ENCODE measurements at places on chromosomes 6 and 20.

DNA sequence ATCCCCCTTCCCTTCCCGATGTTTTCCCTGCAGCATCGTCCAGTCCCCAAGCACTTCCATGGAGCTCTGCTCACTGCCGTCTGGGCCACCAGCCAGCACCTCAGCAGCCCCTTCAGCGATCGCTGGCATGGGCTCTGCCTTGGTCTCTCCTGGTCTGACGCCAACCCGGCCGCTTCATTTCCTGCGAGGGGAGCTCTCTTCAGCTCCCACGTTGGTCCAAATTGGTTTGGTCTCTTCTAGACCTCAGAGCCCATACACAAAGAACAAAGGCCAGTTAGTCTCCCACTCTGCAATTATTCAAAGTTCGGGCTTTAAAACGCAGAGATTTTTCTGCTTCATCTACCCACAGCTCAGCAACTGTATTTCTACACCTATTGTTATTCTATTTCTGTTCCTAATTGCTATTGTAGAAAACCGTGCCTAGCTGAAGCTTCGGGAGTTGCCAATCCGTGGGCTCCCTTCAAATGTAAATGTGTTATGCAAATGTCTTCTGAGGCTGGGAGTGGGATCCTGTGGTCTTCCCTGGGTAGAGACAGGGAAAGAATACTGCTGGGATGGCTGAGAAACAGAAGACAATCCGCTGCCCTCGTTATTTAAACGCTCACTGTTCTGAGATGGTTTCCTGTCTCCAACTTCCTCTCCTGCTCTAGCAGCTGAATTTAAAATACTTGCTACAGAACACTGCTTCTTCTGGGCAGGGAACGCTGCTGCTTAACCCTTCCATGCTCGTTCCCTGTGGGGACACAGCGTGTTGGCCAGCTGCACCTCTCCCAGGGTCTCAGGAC is 154.2 kb upstream of the QKI start:
- peak; percentile 90 for DNase-seq

DNA sequence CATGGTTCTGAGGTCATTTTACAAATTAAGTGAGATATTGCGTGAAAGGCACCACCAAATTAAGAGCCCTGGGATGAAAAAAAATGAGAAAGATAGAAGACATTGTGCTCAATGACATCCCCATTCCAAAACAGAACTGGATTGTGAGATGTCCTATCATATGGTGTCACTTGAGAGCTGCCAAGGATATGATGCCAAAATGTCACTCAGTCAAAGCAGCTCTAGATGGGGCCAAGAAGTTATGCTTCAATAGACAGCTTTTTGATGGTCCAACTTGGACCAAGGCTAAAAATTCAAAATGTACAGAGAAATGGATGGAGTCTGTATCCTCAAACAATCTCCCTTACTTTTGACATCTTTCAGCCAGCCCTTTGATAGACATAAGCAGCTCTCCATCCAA is 180.8 kb downstream of the UST start:
- no peak for DNase-seq

GRCh38 chr6:149852881-149853280 is 11.3 kb downstream of the LRP11 start:
- no peak for DNase-seq

- no peak for DNase-seq
These were observed 540.9 kb upstream of the MAN1A1 start for GRCh38 chr6:119890470-119890869.

DNA sequence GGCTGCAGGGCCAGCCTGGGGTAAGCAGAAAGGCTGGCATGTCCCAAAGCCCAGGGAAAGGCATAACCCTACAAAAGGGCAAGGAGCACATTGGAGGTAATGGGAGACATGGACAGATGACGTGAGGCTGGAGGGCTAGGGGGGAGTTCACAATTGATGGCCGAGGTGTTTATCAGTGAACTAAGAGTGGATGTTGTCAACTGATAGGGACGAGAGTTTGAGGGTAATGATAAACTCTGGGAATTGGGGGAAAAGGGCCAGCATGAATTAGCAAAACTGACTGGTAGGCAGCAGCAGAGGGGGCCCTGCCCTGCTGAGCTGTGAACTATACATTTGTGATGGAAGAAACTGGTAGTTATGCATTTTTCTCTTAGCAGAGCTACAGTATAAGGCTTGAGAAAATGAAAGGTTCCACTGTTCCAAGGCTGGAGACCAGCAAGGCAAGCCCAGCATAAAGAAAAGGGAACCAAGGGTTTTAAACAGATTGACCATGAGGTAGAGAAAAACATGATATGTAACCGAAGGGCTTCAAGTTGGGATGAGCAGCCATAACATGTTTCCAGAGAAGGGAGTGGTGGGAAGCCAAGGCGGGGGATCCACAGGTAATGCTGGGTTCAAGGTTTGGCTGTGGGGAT is 98.1 kb upstream of the MLN start:
- no peak for DNase-seq

GRCh38 chr20:50172347-50173013 is 18.1 kb upstream of the CEBPB start:
- DNase-seq = peak; percentile 59

- no peak for DNase-seq
These were observed 5.5 kb downstream of the NT5DC1 start for GRCh38 chr6:116106146-116106545.

- no peak for DNase-seq
These were observed 47.5 kb upstream of the NAA20 start for GRCh38 chr20:19969507-19970255.

- no peak for DNase-seq
These were observed 39.4 kb upstream of the FABP7 start for GRCh38 chr6:122740091-122740490.

DNA sequence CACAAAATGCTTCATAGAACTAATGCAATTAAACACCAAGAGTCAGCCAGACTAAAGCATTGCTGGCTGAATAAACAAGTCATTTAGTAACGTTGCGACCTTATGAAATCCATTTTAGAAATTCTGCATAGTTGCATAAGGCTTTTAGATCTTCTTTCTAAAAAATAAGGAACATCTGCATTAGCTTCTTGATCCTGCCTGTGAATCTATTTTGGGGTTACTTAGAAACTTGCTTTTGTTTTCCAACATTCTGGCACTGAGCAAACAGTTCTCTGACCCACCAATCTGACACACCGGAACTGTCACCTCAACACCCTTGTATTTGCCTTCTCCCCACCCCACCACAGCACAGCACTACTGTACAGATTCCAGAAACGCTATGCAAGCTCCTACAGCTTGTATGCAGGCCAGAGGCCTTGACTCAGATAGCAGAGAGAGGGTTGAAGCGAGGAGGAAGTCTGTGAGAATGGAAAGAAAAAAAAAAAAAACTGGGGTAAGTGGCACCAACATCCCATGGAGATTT is 55.0 kb downstream of the KIF13A start:
- no peak for DNase-seq

GRCh38 chr6:42929821-42930360 is 611 bp downstream of the CNPY3 start:
- no peak for DNase-seq

- no peak for DNase-seq
These were observed 27.6 kb upstream of the HACE1 start for GRCh38 chr6:104887350-104887749.

DNA sequence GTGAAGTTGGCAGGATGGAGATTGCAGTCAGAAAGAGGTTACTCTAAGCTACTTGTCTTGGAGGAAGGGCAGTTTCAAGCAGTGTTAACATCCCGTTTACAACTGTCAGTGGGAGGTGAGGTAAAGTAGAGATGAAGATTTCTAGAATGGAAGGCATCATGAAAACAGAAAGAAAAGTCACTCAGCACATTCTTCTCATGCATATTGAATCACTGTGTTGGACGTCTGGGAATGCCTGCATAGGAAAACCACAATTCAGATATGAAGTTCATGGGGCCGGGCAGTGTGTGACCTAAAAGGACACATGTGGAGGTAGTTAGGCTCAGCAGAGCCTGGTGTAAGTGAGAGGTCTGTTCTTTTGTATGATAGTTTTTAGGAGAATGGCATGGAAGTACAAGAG is 73.5 kb upstream of the LAMP5 start:
- no peak for DNase-seq

DNA sequence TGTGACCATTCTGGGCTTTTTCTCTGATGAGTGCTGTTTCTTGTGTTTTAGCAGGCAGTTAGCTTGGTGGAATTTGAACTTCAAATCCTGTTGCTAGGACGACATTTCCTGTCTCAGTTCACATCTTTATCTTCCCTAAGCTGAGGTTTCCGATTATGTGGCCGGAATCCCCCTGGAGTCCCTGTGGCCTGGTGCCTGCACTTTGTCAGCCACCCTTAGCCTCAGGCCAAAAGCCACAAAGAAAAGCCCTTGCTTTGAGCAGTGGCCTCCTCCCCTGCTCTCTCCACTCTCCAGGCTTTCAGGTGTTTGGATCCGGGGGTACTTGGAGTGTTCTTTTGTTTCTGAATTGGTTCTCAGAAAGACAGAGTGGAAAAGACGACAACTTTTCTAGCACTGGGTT is 59.9 kb upstream of the PMEPA1 start:
- no peak for DNase-seq

GRCh38 chr20:40339661-40340449 is 349.2 kb downstream of the MAFB start:
- peak; percentile 22 for DNase-seq

DNA sequence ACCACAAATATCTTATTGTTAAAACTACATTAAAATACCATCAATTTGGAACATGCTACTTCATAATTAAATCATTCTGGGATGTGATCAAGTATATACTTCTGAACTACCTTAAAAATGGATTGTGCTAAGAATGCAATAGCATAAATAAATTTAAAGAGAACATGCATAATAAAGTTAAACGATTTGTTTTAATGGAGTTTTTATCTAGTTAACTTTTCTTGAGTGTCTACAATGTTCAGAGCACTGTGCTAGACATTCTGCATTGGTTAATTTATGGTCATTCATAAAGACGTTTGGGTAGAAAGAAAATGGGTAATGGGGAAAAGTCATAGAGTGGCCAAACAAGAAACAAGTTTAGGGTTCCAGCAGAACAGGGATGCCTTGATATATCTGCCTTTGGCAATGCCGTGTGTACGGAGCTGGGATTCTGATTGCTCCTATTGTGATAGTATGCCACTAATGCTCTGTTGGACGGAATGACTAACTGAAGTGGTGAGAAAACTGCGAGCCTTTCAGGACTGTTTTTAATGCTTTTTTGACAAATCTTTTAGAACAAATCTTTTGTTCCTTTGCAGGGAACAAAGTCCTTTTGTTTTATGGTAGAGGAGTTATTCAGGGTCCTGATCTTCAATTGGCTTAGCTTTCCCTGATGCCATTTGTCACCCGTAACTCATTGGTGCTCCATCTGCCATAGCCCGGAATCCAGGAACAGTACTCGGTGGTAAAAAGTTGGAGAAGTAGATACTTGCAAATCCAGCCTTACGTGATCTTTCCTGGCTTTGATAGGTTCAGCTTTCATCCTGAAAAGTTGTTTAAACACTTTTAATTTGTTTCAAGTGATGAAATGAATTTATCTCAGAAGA is 162.6 kb downstream of the BCKDHB start:
- no peak for DNase-seq

DNA sequence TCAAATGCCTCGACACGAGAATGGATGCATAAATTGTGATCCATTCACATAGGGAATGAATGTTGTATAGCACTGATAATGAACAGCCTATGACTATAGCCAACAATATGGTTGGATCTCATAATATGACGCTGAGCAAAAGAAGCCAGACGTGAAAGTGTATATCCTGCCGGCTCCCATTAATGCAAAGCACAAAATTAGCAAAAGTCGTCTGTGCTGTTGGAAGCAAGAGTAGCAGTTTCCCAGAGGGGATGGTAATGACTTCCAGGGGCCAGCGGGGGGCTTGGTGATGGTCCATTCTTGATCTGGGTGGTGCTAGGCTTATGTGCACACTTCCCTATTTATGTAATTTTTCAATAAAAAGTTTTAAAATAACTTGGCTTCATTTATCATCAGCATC is 1.0 kb upstream of the TAGAP start:
- DNase-seq = no peak

GRCh38 chr6:99091985-99092384 is 144.2 kb upstream of the FBXL4 start:
- no peak for DNase-seq

DNA sequence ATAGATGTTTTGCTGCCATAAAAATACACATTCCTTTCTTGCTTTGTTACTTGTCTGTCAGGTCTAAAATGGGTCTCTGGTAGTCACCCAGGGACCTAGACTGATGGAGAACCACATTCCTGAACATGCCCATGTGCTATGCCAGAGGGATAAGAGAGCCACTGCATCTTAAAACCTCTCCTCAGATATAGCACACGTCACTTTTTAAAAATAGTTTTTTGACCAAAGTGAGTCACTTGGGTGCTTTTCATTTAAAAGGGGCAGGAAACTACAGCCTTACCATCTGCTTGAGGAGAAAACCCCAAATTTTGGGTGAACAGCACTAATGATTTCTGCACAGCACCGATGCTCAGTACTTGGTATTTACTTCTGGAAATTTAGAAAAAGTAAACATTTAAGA is 197.8 kb downstream of the OGFRL1 start:
- no peak for DNase-seq

DNA sequence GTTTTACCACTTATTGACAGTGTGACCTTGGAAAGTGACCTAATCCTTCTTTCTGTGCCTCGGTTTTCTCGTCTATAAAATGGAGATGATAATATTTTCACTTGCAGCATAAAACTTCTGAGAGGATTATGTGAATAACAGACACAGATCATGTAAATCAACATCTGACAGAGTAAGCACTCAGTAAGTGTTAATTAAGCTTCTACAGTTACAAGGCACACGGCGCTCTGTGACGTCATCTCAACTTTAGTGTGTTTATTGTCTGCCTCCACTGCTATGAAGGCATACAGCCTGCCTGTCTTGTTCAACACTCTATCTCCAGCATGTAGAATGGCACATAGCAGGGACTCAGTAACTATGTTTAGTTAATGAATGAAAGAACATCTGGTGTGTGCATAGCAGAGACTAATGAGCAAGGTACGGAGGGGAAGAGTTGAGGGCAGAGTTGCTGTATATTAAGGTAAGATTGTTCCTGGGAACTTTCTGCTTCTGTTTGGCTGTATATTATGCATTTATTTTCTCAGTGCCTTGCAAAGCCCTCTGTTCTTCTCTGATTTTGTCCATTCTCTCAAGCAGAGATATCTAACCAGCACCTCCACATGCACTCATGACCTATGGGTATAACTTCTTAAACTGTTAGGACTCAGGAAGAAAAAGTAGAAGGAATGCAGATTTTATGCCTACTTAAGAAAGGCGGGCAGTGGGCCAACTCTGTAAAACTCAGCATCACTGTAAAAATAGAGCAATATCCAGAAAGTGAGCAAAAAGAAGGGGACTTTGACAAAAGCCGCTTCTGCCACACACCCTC is 66.4 kb upstream of the STMND1 start:
- DNase-seq = no peak

GRCh38 chr6:43185391-43185985 is 3.5 kb downstream of the CUL9 start:
- no peak for DNase-seq

DNA sequence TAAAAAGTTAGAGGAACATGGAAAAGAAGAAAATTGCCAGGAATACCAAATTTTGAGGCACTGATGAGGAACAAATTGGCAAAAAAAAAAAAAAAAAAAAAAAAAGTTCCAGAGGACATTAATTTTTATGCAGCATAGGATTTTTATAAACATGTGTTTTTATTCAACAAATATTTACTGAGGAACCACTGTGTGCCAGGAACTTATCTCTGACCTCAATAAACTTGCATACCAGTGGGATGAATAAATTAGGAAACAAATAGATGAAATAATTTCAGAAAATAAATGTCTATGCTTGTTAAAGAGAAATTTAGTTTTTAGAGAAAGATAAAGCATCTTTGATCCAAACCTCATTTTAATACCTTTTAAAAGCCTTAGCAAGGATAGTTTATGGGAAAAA is 175.1 kb downstream of the PDE10A start:
- DNase-seq = no peak

- no peak for DNase-seq
These were observed 33.0 kb upstream of the HFE start for GRCh38 chr6:26053992-26054780.
